ENCODE measurements at places on chromosomes 1 and 21. TPM values are rescaled to one million over a fixed set of nuclear protein-coding genes. Genes with fewer than 3 reads are reported as not detected.

GRCh38 chr1:205047764-205048231 is 4.8 kb downstream of the CNTN2 start:
- H3K27ac ChIP-seq, result no peak overlapping the region
- peaks cover 4% of the 10 kb centered on the region for H3K4me1 ChIP-seq
- no peak overlapping the region for H3K4me3 ChIP-seq
- DNase-seq, result no peak
- no peaks in the 10 kb centered on the region for H3K36me3 ChIP-seq

DNA sequence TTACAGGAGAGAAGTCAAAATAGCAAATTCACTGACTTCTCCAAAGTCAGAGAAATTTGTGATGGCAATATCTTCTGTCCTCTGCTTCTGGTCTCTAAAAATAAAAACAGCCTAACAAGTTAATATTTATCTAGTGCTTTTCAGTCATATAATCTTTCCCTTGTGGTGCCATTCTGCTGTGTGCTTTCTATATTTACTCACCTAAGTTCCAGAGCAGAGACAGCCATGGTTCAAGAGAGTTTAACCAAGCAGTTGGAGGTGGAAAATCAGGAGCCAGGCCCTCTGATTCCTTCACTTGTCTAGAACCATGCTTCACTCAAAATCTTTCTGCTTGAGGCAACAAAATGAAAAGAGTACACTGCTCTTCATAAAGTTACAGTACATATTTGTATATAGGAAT is 39.3 kb downstream of the BRINP2 start:
- no peaks in the 10 kb centered on the region for H3K4me1 ChIP-seq
- no peaks in the 10 kb centered on the region for H3K36me3 ChIP-seq
- H3K27me3 ChIP-seq, result no peaks in the 10 kb centered on the region
- H3K27ac ChIP-seq, result no peak overlapping the region
- H3K4me3 ChIP-seq, result no peak overlapping the region

DNA sequence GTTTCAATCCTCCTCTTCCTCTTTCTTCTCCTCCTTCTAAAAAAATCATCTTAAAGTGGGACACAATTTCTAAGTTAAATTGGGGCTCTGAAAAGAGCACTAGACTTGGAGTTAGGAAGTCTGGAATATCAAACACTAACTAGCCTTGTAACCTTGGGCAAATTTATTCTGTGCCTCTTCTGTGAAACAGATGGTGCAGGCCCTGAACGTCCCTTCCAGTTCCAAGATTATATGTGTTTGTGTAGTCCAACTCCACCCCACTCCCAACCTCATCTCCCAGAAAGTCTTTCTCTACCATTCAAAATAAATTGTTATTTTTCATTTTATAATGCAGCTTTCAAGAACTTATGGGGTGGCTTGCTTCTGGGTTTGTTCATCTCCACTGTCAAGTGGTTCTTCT is 630.0 kb downstream of the LMO4 start:
- DNase-seq, result no peak
- H3K4me1 ChIP-seq, result peaks cover 3% of the 10 kb centered on the region
- H3K27me3 ChIP-seq, result no peaks in the 10 kb centered on the region
- H3K4me3 ChIP-seq, result no peak overlapping the region
- H3K27ac ChIP-seq, result no peak overlapping the region

IL19 gene
- polyA plus RNA-seq, result not detected

ATP13A2 gene
- 13.7 TPM for polyA plus RNA-seq

DIO1 gene
- 0.19 TPM for polyA plus RNA-seq

MROH9 gene
- not detected for polyA plus RNA-seq

Data from spleen (tissue), 13 donors.